Liver (tissue), 10 donors: ENCODE measurements at places on chromosomes 16 and 17.
A peak's percentile ranks its signal among the peaks of the same experiment; 100 is the strongest.

- DNase-seq, result no peak
These were observed 460.4 kb upstream of the DYNLRB2 start for GRCh38 chr16:80080287-80080851.

GRCh38 chr17:7910711-7911110 is 5.4 kb downstream of the RNF227 start:
- no peak for DNase-seq

- DNase-seq, result no peak
These were observed 724 bp downstream of the UBE2I start for GRCh38 chr16:1309888-1310831.

- DNase-seq, result no peak
These were observed 146.4 kb upstream of the COX10 start for GRCh38 chr17:13922885-13923284.

- DNase-seq, result no peak
These were observed 805 bp upstream of the TANC2 start for GRCh38 chr17:62965174-62965685.

- DNase-seq, result peak; percentile 90
These were observed 4.5 kb upstream of the UNC13D start for GRCh38 chr17:75848523-75849278.

- DNase-seq, result no peak
These were observed 1.0 kb upstream of the NLRP1 start for GRCh38 chr17:5585287-5585794.

DNA sequence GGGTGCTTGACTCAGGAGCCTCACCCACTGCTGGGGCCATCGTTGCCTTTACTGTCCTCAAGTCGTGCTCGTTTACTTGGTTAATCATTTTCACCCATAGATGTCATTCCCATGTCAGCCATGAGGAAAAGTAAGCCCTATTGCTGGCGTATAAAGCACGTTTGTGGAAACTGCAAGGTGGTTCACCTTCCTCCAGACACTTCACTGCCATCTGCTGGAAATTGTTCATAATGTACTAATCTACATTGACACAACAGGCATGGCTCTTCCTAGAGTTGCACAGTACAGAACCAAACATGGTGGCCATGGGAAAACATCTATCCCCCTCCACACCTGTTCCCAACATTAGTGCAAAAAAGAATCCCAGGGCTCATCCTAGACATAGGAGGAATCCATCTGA is 116.6 kb downstream of the ZNF18 start:
- no peak for DNase-seq

DNA sequence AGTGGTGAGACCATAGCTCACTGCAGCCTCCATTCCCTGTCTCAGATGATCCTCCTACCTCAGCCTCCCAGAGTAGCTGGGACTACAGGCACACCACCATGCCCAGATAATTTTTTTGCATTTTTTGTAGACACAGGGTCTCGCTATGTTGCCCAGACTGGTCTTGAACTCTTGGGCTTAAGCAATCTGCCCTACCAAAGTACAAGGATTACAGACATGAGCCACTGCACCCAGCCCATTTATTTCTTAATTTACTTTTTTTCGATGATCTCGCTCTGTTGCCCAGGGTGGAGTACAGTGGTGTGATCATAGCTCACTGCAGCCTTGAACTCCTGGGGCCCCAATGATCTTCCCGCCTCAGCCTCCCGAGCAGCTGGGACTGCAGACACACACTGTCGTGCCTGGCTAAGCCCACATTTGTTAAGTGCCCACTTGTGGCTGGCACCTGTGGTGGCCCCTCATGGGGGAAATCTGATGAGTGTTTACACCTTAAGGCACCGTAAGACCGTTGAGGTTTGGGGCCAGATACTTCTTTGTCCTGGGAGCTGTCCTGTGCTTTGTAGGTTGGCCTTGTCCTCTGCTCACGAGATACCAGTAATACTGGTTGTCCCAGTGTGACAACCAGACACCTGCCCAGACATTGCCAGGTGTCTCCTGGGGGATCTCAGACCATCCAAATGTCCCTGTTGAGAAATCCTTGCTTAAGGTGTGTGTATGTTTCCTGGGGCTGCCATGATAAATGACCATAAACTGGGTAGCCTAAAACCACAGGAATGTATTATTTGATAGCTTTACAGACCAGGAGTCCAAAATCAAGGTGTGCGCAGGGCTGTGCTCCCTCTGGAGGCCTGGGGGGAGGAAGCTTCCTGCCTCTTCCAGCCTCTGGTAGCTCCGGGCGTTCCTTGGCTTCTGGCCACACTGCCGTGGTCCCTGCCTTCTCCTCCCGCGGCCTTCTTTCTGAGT is 141.4 kb upstream of the GSE1 start:
- DNase-seq, result no peak

GRCh38 chr16:14378131-14378551 is 251.9 kb downstream of the PARN start:
- DNase-seq, result no peak

DNA sequence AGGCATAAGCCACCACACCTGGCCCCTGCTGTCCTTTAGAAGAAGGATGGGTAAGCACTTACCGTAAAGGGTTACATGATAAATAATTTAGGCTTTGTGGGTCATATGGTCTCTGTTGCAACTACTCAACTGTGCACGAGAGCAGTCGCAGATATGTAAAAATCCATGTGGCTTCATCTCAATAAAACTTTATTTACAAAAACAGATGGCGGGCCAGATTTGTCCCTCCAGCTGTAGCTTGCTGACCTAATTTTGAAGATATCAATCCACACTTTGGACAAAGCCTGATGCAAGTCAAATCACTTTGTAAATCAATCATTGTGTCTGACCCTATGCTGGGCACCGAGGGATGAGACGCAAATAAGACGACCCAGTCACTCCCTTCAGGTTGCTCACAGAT is 12.1 kb downstream of the TEKT5 start:
- DNase-seq, result no peak

DNA sequence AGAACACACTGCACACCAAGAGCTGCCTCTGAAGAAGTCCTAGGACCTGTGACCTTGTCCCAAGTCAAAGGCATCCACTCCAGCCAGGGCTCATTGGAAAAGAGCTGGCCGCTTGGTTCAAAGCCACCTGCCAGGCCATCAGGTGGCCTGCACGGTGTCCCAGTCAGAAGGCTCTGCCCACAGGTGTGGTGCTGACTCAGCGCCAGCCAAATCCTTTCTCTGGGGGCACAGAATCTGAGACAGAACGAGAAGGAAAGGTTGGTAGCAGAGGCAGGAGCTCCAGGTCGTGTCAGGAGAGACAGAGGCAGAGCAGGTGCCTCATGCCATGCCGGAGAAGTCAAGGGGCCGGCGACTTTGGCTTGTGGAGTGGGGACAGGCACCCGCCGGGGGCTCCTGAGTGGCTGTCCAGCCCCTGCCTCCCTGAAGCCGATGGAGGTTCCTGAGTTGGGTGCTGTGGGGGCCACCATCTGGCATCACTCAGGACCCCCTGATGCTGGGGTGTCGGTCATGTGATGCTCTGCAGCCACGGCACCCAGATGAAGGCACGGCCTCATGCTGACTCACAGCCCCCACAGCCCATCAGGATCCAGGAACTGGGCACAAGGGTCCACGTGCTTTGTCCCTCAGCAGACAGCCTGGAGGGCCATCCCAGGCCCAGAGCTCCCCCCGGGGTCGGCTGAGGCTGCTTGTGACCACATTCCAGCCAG is 128.1 kb upstream of the FOXF1 start:
- no peak for DNase-seq

GRCh38 chr16:80019395-80019794 is 418.9 kb upstream of the MAF start:
- DNase-seq, result no peak

DNA sequence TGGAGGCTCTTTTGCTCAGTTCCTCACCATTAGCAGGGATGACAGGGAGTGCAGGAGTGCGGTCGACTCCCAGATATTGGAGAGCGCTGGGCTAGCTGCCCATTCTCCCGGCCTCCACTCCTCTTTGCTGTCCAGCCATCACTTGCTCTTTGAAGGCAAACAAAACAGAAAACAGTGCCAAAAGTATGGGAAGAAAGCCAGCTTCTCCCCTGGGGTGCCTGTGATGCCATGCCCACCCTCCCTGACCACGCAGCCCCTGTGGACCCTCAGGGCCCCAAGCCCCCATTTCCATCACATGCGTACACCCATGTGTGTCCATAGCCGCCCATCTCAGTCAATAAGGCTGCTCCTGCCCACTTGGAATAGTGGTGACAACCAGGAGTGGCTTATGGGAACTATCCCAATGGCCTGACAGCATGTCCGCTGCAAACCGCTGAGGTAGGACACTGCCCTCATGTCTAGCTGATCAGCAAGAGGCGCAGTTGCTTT is 30.0 kb downstream of the MAPT start:
- DNase-seq, result no peak

DNA sequence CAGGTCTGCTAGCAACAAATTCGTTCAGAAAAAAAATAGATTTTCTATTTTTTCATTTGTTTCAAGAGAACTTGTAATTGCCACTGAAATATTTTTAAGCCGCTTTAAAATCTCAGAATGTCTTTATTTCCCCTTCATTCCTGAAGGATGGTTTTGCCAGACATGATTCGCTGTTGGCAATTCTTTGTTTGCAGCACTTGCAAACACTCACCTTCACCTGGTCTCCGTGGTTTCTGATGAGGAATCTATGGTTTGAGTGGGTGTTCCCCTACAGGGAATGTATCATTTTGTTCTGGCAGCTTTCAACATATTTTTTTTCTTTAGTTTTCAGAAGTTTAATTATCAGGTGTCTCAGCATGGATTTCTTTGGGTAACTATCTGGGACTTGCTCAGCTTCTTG is 36.3 kb upstream of the CBX4 start:
- DNase-seq, result no peak

- no peak for DNase-seq
These were observed at the start of gene PRAC1 for GRCh38 chr17:48722201-48722907. Gene PRAC1 (minus strand): TSS chr17:48722518. CDS start chr17:48722392, 126 bp downstream.

DNA sequence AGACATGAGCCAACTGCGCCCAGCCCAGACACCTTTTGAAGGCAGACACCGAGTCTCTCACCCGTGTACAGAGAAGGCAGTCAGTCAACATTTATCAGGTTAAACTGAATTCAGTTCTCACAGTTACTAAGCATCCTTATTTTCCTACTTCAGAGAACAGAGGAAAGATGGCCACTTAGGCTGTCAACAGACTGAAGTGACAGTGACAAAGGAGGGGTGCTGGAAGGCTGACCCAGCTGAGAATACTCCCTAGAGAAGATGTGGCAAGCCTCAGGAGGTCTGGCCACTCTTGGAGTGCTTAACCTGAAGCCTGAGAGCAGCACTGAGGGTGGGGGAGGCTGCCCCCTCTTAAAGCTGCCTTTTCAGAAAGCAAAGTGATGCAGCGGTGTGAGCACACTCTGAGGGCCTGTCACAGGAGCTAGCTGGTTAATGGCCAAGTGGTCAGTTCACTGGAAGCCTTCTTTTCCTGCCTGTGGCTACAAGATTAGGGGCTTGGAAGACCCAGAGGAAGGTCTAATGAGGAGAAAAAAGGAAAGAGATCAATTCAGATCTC is 51.0 kb upstream of the SREBF1 start:
- no peak for DNase-seq

DNA sequence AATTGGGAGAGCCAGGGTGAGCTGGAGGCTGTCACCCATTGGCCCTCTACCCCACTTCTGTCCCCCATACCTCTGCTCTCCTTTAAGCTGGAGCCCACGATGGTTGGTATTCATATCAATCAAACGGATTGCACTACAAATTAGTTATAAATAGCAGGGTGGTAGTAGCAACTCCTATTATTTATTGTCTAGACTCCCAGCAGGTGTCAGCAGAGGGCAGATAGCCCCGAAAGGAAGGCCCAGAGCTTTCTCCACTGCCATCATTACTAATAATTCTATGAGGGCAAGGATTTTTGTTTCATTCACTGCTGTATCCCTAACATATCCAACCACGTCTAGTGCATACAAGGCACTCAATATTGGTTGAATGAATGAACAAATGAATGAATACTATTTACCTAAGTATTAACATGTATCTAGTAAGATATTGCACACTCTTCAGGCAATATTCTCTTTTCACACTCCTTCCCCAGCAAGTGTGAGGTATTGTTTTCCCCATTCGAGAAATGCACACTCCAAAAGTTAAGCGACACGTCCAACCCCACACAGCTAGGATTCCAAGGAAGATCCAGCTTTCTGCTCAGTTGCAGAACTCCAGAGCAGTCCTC is 6.3 kb downstream of the C17orf50 start:
- DNase-seq, result no peak

- DNase-seq, result no peak
These were observed 201.5 kb downstream of the KCNJ2 start for GRCh38 chr17:70370816-70371215.

DNA sequence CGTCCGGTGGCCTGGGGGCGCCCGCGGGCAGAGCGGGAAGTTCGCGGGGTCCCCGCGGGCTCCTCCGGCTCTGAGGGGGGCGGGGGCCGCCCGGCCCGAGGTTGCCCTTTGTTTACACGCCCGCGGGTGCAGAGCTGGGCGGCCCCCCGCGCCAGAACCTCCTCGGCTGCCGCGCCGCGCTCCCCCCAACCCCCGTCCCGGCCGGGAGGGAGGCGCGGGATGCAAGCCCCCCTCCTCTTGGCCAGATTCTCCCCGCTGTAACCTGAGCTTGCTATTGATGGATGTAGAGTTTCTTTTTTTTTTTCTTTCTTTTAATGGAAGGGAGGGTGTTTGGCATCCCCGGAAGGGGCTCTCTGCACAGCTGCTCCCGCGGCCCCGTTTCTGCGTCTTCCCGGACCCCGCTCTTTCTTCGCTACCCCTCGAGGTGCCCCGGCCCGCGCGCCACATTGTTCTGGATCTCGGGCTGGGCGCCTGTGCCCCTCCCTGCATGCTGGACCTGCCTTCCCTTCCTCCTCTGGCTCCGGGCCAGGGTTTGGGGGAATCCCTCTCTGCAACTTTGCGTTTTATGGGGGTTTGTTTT is 646 bp downstream of the CBX2 start:
- no peak for DNase-seq

DNA sequence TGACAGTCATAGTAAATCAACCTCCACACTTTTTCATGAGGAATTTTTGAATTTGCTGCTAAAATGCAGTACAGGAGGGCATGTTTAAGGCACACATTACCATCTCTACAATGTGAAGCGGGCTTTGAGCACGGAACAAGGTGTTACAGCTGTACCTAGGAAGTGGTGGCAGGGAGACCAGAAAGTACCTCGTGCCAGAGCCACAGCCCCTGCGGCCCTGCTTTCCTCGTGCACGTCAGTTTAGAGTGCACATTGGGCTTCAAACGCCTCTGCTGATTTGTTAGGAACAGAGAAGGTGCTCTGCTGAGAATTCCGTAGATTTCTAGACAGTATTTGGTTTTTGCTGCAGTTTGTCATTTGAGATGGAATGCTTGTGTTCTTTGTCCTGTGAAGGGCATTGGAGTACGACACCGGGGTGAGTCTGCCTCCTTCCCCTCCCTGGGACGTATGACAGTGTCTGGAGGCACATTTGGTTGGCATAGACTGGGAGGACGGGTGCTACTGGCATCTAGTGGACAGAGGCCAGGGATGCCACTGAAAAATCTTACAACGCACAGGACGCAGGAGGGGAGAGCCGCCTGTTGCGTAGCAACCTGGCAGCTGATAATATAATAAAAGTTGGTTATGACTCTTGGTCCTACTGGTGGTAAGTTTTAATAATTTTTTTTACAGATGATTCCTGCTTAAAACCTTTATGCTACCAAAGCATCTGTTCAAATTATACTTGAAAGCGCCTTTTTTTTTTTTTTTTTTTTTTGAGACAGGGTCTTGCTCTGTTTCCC is 9.1 kb downstream of the FOXK2 start:
- DNase-seq, result no peak
